Activated CD4-positive, alpha-beta T cell treated with anti-CD3 and anti-CD28 coated beads for 36 hours (primary cell): ENCODE measurements at places on chromosomes 4 and X. TPM values are rescaled to one million over a fixed set of nuclear protein-coding genes. Genes with fewer than 3 reads are reported as not detected.

- H3K27me3 ChIP-seq, result no peaks in the 10 kb centered on the region
- peak overlapping the region; percentile 50 for H3K4me3 ChIP-seq
- peak overlapping the region; percentile 86 for H3K27ac ChIP-seq
- peak; percentile 76 for DNase-seq
Measured at GRCh38 chr4:7759216-7759615, 180.4 kb downstream of the AFAP1 start.

DNA sequence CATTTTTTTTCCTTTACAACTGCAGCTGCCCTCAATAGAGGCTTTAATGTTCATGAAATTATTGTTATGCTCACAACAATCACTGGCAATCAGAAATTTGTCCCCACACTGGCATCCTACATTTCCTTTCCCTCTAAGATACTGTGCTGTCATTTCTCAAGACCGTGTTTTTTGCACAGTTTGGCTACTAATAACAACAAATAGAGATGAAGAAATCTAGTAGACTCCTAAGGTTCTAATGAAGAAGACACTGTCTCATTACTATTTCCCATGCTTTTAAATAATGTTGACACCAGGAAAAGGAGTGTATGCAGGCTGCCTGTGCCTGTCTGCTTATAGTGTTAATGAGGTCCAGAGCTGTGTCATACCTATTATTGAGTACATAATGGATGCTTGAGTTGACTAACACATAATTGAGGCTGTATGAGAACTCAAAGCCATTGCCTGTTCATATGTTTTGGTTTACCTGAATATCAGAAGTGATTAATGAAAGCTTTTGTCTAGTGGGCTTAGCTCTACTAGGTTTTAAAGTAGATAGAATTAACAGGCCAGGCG is 1.5 kb upstream of the EIF4E start:
- H3K27ac ChIP-seq, result peak overlapping the region; percentile 100
- DNase-seq, result no peak
- peaks cover 13% of the 10 kb centered on the region for H3K36me3 ChIP-seq
- H3K4me1 ChIP-seq, result peaks cover 39% of the 10 kb centered on the region

- no peak for DNase-seq
- H3K4me3 ChIP-seq, result no peak overlapping the region
- H3K27ac ChIP-seq, result no peak overlapping the region
- H3K36me3 ChIP-seq, result no peaks in the 10 kb centered on the region
Measured at GRCh38 chr4:92381616-92382015, 77.8 kb downstream of the GRID2 start.

DNA sequence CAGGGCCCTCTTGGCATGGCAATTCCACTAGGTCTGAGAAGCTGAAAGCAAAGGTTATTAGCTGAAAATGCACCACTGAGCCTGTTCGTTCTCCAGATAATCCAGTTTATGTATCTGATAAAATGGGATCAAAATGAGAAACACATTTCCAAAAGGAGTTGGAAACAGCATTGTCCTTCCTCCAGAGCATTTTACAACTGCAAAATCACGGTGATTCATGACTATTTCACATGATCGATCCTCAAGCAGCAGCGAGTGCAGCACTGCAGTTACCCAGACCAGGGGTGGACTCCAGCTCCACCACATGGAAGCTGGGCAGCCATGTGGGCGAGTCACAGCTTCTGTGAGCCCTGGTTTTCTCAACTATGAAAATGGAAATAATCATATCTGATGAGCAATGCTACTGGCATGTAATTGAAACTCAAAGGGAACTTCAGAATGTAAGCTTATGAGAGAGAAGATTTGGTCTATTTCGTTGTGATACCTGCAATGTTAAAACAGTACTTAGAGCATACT is 78.7 kb upstream of the MSX1 start:
- H3K27ac ChIP-seq, result no peak overlapping the region
- H3K4me1 ChIP-seq, result no peaks in the 10 kb centered on the region
- peaks cover 2% of the 10 kb centered on the region for H3K27me3 ChIP-seq
- no peak overlapping the region for H3K4me3 ChIP-seq
- no peaks in the 10 kb centered on the region for H3K36me3 ChIP-seq

DNA sequence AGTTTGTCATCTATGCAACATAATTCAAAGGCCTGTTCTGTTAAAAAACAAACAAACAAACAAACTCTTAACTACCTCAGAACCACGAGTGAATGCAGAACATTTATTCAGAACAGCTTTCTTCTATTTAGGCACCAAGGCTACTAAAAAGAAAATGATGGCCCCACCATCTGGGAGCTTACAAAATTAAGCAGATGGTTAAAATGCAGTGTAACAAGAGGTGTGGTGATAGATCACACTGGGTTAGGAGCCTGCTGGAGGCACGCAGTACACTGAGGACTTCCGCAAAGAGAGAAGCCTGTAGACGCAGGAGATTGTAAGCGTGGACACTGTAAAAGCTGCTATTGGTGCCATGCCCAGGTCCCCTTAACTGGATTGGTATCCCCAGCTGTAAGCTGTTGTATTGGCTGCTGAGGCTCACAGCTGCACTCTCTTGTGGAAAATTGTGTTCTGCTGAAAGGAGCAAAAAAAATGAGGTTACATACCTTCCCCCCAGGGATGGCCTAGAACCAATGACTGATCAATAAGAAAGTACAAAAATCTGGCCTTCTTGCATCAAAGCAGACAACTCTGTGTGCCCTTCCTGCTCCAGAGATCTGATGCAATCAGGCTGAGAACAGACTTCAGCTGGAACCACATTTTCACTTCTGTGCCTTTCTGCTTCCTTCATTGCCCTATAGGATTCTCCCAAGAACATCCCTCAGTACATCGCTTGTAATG is 60.0 kb downstream of the SHROOM3 start:
- no peak for DNase-seq
- H3K4me3 ChIP-seq, result no peak overlapping the region
- peaks cover 2% of the 10 kb centered on the region for H3K27me3 ChIP-seq
- H3K27ac ChIP-seq, result no peak overlapping the region
- no peaks in the 10 kb centered on the region for H3K4me1 ChIP-seq

DNA sequence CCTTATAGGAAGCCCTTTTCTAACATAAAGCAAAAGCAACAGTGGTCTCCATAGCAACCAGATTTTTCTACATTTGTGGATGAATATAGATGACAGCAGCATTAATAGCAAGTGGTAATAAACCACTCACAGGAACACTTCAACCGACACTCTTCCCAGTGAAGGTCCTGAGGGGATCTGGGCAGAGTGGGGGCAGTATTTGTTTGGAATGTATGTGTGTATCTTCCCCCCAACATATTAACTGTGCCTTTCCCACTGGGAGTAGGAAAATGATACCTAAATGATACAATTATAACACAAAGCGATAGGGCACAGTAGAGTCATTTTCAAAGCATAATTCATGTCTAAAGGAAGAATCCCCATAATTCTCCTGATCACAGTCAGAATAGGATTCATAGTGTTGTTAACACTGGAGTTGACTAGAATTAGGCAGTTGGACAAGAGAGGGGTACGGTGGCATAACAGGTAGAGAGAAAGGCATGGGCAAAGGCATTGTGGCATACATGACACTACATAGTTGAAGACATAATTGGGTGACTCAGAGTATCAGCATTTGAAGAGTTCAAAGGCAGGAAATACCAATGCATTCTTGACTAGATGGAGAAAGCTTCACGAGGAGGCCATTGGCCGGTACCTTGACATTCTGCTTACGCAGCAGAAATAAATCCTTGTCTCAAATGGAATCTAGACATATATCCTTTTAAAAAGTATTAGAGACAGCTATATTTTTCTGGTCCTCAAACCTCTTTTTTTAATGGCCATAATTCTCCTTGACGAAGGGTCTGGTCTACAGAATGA is 15.2 kb downstream of the CAPN6 start:
- no peak for DNase-seq
- H3K36me3 ChIP-seq, result no peaks in the 10 kb centered on the region
- H3K4me3 ChIP-seq, result no peak overlapping the region
- H3K27ac ChIP-seq, result no peak overlapping the region
- no peaks in the 10 kb centered on the region for H3K4me1 ChIP-seq

DNA sequence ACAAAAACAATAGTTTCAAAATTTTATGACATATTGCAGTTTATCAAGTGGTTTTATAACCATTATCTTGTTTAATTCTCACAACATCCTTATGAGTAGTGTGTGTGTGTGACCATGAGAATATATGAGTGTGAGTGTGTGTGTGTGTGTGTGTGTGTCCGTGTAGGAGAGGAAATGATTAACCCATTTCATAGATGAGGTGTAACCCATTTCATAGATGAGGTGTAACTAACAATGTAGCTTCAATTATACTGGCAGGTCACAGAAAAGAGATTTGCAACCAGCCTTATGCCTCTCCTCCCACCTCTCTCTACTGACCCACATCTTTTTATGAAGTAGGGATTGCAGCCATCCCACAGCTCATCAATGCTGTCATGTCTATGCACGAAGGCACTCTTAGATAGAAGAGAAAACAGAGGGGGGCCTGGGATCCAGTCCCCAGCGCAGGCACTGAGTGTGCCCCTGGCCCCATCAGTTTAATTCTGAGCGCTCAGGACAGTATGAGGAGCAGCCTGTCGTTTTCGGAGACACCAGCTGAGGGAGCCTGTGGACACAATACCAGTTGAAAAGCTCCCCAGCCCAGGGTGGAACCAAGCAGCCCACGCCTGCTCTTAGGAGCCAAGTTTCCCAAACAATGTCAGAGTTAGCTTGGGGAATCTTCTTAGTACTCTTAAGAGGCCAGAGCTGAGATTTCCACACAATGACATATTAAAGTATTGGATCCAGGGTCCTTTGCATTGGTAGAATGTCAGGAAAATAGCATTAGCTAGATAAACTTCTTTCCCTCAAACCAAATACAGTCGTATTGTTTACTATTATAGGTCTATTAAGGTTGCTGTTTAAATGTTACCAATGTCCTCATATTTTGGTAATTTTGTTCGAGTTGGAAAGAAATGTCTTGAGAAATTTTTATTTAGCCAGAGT is 88.6 kb downstream of the PALLD start:
- H3K4me3 ChIP-seq, result no peak overlapping the region
- peak; percentile 61 for DNase-seq
- H3K27ac ChIP-seq, result no peak overlapping the region
- H3K27me3 ChIP-seq, result peaks cover 19% of the 10 kb centered on the region

- H3K36me3 ChIP-seq, result no peaks in the 10 kb centered on the region
- peaks cover 8% of the 10 kb centered on the region for H3K4me1 ChIP-seq
- no peak overlapping the region for H3K4me3 ChIP-seq
- DNase-seq, result no peak
- H3K27me3 ChIP-seq, result no peaks in the 10 kb centered on the region
- no peak overlapping the region for H3K27ac ChIP-seq
Measured at GRCh38 chrX:38890963-38891362, 89.7 kb downstream of the MID1IP1 start.

GRCh38 chrX:119105826-119106225 is 21.8 kb downstream of the KIAA1210 start:
- no peaks in the 10 kb centered on the region for H3K36me3 ChIP-seq
- no peak overlapping the region for H3K27ac ChIP-seq

DNA sequence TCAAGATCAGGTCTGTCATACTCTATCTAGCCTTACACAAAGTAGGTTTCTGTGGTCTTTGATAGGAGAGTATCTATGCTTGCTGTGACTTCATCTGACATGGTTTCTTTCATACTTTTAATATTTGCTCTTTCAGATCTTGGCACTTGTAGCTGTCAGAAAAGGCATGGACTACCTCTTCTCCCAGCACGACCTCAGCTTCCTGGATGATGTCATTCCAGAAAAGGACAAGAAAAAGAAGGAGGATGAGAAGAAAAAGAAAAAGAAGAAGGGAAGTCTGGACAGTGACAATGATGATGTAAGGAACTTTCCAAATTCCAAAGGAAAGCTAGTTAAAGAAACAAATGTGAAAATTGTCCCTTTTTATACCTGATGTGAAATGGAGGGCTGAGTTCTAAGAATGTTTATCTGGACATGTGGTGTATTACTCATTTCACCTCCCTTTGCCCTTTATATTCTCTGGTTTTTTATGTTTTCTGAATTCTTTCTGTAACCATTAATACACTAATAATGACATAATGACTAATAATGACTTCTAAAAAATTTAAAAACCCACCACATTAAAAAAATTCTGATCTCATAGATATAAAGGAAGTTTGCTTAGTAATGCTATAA is 221.2 kb downstream of the SLC4A4 start:
- no peak overlapping the region for H3K4me3 ChIP-seq
- peaks cover 3% of the 10 kb centered on the region for H3K27me3 ChIP-seq
- no peak overlapping the region for H3K27ac ChIP-seq

GRCh38 chr4:117900832-117901231 is 133.5 kb upstream of the NDST3 start:
- H3K27me3 ChIP-seq, result no peaks in the 10 kb centered on the region
- DNase-seq, result no peak
- no peak overlapping the region for H3K27ac ChIP-seq
- H3K4me1 ChIP-seq, result no peaks in the 10 kb centered on the region
- H3K36me3 ChIP-seq, result no peaks in the 10 kb centered on the region
- H3K4me3 ChIP-seq, result no peak overlapping the region

GRCh38 chrX:129728061-129728460 is 10.7 kb upstream of the XPNPEP2 start:
- no peaks in the 10 kb centered on the region for H3K27me3 ChIP-seq
- H3K4me1 ChIP-seq, result peaks cover 27% of the 10 kb centered on the region
- H3K36me3 ChIP-seq, result no peaks in the 10 kb centered on the region
- DNase-seq, result no peak

DNA sequence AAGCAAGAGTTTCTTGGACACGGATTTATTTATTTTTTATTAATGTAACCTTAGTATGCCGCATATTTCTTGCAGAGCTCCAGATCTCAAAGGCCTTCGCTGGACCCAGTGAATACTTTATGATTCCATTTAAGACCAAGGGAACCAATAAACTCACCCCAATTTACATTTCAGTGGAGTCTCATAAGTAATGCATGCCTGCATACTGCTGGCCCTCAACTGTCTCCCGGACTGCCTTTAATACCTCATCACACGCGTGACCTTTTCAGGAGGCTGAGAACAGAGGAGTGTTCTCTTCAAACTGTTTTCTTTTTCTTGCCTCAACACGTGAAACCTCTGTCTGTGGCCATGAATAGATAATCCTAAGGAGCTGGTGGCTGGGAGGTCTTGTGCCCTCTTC is 240.9 kb downstream of the STIM2 start:
- H3K27ac ChIP-seq, result no peak overlapping the region
- no peak for DNase-seq
- H3K4me1 ChIP-seq, result no peaks in the 10 kb centered on the region
- H3K27me3 ChIP-seq, result peaks cover 7% of the 10 kb centered on the region
- H3K36me3 ChIP-seq, result no peaks in the 10 kb centered on the region

DNA sequence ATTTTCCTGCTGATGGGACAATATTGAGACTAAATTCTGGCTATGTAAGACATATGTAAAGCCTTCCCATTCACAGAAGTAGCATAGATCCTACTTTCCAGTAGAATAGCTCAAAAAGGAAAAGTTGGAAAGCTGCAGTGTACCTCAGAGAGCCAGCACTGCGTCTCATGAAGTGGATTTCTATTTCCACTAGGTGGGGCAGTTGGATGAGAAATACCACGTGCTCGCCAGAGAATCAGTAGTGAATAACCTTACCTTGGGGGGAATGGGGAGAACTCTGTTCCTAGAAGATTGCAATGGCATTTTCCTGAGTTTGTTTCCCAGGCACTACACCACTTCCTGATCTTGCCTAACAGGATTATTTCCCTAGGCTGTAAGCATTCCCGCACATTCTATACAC is 907.1 kb downstream of the FSTL5 start:
- no peak overlapping the region for H3K27ac ChIP-seq
- H3K4me1 ChIP-seq, result no peaks in the 10 kb centered on the region
- H3K36me3 ChIP-seq, result no peaks in the 10 kb centered on the region
- DNase-seq, result no peak

DSPP gene
- total RNA-seq, result not detected

GBA3 gene
- total RNA-seq, result not detected

CT45A5 gene
- total RNA-seq, result not detected

NUP62CL gene
- 2.5 TPM for total RNA-seq

FAM3A gene
- total RNA-seq, result 30.5 TPM

RASL11B gene
- 0.25 TPM for total RNA-seq
